Cortex of kidney (tissue), 1 donor: ENCODE measurements at places on chromosomes 3 and 15.

GRCh38 chr15:61083788-61084134, 145.3 kb downstream of the RORA start:
- no peak for DNase-seq

DNA sequence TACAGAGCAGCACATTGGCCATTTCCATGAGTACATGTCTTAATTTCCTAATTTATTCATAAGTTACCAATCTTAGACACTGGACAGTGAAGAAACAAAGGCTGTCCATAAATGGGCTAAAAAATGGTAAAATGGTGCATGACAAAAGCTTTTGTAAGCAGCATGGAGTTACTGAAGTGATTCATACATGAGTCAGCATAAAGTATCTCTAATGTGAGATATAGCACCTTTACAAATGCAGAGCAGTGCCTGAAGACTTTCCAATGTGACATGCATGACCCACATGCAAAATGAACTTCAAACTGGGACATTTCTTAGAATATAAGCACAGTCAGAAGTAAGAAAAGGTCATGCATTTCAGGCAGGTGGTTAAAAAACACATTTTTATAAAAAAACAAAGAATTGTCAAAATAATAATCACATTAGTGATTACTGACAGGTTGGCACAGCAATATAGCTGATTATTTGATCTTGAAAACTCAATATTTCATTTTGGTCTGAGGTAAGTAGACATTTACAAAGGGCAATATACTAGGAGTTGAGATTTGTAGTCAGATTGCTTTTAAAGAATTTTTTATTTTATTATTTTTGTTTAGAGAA, 299.3 kb downstream of the PLCL2 start:
- DNase-seq, result no peak

GRCh38 chr15:69324565-69324964, 25.9 kb downstream of the PAQR5 start:
- no peak for DNase-seq

- no peak for DNase-seq
Measured at GRCh38 chr15:66025972-66026371, 156.7 kb downstream of the RAB11A start.

DNA sequence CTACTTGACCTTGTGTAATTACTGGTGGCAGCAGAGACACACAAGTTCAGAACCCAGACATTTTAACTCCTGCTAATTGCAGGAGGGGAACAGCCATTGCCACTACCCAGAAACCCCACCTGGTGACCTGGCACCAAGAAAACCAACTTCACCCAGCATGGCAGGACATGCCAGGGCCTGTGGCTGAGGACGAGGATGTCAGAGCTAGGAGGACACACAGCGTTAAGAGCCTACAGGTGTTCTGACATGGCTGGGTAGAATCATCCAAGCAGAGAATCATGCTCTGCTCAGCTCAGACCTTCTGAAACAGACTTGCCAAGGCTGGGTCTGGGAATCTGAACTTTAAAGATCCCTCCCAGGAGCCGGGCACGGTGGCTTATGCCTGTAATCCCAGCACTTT, 11.7 kb upstream of the SPATA12 start:
- DNase-seq, result no peak

- DNase-seq, result no peak
Measured at GRCh38 chr15:73936181-73936580, 9.9 kb downstream of the LOXL1 start.

DNA sequence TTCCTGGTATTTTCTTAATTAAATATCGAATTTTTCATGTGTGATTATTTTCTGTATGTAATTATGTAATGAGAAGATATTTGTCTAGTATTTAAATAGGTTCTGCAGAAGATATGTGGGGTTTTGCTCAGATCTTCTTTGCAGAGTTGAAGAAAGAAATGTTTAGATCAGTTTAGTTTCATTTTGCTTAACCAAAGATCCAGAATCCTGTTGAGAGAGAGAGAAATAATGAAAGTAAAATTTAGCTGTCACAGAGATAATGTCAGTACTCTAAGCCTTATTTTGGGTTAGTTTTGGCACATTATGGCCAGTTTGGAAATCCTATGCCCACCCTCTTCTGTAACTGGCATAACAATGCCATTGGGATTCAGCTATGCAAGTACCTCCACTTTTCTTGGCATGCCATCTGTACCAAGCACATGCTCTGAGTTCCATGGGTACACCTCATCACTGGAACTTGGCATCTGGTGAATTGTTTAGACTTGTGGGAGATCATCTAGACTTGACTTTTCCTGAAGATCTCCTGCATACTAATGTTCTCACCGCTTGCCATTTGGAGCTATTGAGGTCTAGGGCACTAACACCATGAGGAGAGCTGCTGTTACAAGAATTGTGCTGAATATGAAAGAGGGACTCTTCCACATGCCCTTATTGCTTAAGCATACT, 30.9 kb downstream of the PLSCR1 start:
- DNase-seq, result no peak

DNA sequence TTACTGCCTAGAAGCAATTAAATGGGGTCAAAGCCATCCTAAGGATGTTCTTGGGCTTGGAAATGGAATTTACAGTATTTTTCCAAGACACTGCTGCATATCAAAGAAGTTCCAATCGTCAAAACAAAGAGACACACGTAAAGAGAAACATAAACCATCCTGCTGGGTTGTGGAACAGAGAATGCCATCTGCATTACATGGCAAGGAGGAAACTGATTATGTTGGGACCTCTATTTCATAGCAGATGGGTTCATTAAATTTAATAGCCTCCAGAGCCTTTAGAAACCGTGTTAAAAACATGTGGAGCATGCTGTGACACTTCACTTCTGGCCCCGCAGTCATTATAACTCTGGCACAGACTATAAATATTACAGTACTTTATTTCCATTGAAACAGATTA, 154.6 kb downstream of the LRTM1 start:
- no peak for DNase-seq
